Stomach (tissue), 19 donors: ENCODE measurements at places on chromosomes 2 and 18. TPM values are rescaled to one million over a fixed set of nuclear protein-coding genes. Genes with fewer than 3 reads are reported as not detected.

HSBP1L1 gene
- 23.8 TPM for total RNA-seq

CCDC68 gene
- total RNA-seq, result 90.5 TPM

SOCS6 gene
- 56.7 TPM for total RNA-seq

DNA sequence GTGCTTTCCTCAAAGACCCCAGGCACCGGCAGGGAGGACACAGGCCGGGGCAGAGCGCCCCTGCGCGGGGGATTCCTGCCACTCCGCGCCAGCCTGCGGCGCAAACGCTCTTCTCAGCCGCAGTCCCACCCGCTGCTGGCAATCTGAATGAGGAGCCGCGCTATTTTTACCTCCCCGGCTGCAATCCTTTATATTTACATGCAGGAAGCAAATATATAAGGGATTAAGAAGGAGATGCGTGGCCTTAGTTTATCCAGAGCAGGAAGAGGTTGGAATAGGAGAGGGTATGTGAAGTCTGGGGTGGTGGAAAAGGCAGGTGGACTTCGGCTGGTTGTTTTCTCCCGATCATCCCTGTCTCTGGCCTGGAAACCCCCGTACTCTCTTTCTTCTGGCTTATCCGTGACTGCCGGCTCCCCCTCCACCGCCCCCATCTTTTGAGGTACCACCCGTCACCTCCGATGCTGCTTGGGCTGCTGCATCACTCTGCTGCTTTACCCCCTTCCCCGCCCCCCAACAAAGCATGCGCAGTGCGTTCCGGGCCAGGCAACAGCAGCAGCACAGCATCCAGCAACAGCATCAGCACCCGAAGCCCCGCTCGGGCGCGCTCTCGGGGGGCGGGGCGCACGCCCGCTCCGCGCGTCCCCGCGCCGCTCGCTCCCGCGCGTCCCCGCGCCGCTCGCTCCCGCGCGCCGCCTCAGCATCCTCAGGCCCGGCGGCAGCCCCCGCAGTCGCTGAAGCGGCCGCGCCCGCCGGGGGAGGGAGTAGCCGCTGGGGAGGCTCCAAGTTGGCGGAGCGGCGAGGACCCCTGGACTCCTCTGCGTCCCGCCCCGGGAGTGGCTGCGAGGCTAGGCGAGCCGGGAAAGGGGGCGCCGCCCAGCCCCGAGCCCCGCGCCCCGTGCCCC lies at the start of gene ADAM23:
ADAM23 (plus strand) TSS at position 700 of the 902 bp plus-strand sequence. CDS start 335 bp downstream, outside the sequence.
- H3K4me1 ChIP-seq, result no peaks in the 10 kb centered on the region
- peaks cover 46% of the 10 kb centered on the region for H3K27me3 ChIP-seq
- DNase-seq, result peak; percentile 79

DNA sequence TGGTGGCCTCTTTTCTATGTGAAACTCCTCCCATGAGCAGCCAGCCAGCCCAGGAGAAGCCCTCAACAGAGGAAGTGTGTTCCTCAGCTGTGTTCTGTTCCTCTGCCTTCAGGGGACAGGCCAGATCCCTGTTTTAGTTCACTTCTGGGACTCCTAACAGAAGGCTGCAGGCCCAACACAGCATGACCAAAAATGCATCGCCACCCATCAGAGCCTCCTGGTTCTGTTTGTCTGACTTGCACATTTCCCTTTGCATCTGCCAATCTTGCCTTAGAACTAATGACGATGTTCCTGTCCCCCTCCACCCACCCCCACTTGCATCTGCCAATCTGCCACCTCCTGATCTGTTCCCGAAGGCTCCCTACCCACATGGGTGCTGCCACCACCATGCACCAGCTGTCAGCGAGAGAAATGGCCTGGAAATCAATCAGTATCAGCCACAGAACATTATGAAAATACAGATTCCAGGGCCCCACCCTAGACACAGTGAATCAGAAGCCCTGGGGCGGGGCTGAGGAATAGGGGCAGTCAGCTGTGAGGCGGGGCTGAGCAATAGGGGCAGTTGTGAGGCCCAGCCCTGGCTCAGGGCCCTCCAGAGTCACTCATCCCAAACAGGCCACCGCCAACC lies 51.0 kb downstream of the FAM168B start:
- H3K4me3 ChIP-seq, result no peak overlapping the region
- peaks cover 30% of the 10 kb centered on the region for H3K36me3 ChIP-seq
- H3K27ac ChIP-seq, result no peak overlapping the region
- DNase-seq, result no peak

- no peak overlapping the region for H3K4me3 ChIP-seq
- no peaks in the 10 kb centered on the region for H3K4me1 ChIP-seq
- H3K27ac ChIP-seq, result no peak overlapping the region
- no peak for DNase-seq
- no peaks in the 10 kb centered on the region for H3K36me3 ChIP-seq
Observed at GRCh38 chr2:33372940-33373553, 103.4 kb upstream of the RASGRP3 start.

DNA sequence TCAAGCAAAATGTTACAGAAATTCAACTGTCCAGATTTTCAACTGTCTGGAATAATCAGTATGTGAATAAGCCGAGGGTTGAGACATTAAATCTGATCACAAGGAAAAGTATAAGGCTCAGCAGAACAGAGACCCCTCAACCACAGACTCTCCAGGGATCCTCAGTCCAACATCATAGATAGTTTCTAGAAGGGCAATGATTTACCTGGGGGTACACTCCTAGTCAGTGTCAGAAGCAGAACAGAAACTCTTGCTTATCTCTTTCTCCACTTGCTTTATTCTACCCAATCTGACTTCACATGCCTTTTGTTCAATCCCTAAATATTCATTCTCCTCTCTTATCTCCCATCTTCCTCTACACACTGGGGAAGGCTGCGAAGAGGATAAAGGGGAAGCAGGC lies 36.4 kb downstream of the ICOS start:
- no peaks in the 10 kb centered on the region for H3K27me3 ChIP-seq
- no peak overlapping the region for H3K4me3 ChIP-seq
- H3K4me1 ChIP-seq, result peaks cover 10% of the 10 kb centered on the region
- H3K27ac ChIP-seq, result no peak overlapping the region
- DNase-seq, result no peak

GRCh38 chr2:5229574-5229973 lies 462.6 kb upstream of the SOX11 start:
- no peak for DNase-seq
- H3K4me1 ChIP-seq, result no peaks in the 10 kb centered on the region
- H3K27ac ChIP-seq, result no peak overlapping the region
- H3K36me3 ChIP-seq, result no peaks in the 10 kb centered on the region
- no peaks in the 10 kb centered on the region for H3K27me3 ChIP-seq

DNA sequence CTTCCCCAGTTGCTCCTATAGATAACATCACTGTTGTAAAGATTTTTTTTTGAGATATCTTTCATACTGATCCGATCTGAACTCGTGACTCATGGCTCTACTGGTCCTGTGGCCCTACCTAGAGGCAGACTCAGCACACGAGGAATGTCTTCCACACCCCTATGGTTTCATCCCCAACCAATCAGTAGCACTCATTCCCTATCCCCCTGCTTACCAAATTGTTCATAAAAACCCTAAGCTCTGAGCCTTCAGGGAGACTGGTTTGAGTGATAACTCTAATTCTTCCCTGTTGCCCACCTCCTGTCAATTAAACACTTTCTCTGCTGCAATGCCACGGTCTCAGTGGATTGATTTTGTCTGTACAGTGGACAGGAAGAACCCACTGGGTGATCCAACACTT lies 4.2 kb upstream of the SAP130 start:
- no peak overlapping the region for H3K27ac ChIP-seq
- H3K4me3 ChIP-seq, result no peak overlapping the region
- no peaks in the 10 kb centered on the region for H3K4me1 ChIP-seq
- H3K36me3 ChIP-seq, result no peaks in the 10 kb centered on the region
- no peaks in the 10 kb centered on the region for H3K27me3 ChIP-seq

GRCh38 chr2:57726294-57726693 lies 320.3 kb upstream of the VRK2 start:
- no peak overlapping the region for H3K4me3 ChIP-seq
- H3K36me3 ChIP-seq, result no peaks in the 10 kb centered on the region
- DNase-seq, result no peak
- H3K27ac ChIP-seq, result no peak overlapping the region

GRCh38 chr2:147773479-147773878 lies 71.3 kb upstream of the ACVR2A start:
- DNase-seq, result no peak
- H3K36me3 ChIP-seq, result no peaks in the 10 kb centered on the region
- no peaks in the 10 kb centered on the region for H3K4me1 ChIP-seq
- H3K4me3 ChIP-seq, result no peak overlapping the region
